ENCODE measurements at places on chromosomes 3 and 15.

GRCh38 chr3:142215106-142215505 is 10.3 kb downstream of the GK5 start:
- DNase-seq = no peak

DNA sequence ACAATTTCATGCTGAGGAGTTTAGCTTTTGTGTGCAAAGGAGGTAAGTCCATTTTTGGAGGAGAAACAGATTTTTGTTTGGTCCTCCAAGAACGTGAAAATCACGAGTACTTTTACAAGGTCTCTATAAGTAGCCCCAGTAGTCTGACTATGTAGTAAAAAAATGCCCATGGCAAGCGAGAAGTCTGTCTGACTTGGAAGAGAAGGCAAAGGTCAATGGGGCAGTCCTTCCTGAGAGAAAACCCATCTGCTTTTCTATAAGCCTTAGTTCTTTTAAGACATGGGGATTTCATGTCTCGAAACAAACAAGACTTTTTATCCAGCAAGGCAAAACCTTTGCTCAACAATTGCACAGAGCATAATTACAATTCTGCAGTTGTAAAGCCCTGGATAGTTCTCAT is 183.2 kb downstream of the GAP43 start:
- DNase-seq = no peak

DNA sequence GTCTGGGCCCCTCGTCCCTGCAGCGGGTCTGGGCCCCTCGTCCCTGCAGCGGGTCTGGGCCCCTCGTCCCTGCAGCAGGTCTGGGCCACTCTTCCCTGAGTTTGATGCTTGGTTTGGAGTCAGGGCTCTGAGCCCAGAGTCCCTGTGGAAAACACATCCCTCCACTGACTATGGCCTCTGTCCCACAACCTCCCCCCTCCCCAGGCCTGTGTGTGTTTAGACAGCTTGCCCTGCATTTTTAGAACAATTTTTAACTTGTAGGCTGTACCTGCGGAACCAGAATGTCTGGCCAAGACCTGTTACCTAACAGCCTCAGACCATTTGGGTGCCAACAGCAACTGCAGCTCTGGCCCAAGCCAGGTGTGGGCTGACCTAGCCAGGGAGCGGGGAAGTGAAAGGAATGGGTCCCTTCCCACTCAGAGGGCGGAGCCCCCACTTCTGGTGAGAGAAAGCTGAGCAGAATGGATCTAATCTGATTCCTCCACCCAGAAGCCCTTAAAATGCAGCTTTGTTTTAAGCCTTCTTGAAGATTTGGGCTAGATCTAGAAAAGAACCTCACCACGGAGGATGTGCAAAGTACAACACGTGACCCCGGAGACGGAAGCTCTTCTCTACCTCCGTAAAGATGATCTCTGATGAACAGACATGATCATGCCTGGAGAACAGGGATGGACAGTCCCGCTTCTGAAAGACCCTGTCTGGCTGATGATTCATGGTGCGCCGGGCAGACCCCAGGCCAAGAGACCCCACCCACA is 60.5 kb upstream of the TFRC start:
- no peak for DNase-seq

DNA sequence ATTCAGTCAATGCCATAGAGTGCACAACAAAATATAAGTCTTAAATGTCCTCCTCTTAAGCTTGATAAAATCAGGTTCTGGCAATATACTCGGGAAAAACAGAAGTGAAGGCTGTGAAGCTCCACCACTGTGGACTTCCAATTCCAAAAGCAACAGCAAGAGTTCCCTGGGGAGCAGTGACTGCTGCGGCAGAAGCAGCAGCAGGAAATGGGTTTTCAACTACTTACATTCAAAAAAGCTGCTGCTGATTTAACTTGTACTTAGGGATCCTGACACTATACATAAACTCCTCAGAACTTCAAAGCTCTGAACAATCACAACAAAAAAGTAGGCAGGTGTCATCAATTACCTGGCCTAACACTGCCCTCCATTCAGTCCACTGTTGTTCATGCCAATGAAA is 4.7 kb downstream of the CEP152 start:
- no peak for DNase-seq

DNA sequence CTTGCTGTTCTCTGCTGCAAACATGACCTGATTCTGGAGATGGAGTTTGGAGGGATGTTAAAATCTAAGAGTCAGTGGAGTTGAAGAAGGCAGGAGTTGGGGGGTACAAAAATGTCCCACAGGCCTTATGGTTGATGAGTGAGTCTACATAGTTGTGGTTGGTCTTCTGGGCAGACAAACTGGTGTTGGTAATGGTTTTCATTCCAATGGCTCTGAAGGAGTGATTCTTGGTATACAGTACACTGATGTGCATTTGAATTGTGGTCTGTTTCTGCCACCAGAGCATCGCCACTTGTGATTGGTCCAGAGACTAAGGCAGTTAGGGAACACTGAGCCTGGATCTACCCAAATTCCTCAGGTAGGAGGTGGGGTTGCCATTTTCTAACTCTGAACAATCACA is 514.1 kb upstream of the CFAP20DC start:
- no peak for DNase-seq

Measured in activated CD8-positive, alpha-beta memory T cell treated with anti-CD3 and anti-CD28 coated beads for 1 hour (primary cell).